Thyroid gland (tissue), 4 donors: ENCODE measurements at places on chromosomes 12 and 14. TPM values are rescaled to one million over a fixed set of nuclear protein-coding genes. Genes with fewer than 3 reads are reported as not detected.

DNA sequence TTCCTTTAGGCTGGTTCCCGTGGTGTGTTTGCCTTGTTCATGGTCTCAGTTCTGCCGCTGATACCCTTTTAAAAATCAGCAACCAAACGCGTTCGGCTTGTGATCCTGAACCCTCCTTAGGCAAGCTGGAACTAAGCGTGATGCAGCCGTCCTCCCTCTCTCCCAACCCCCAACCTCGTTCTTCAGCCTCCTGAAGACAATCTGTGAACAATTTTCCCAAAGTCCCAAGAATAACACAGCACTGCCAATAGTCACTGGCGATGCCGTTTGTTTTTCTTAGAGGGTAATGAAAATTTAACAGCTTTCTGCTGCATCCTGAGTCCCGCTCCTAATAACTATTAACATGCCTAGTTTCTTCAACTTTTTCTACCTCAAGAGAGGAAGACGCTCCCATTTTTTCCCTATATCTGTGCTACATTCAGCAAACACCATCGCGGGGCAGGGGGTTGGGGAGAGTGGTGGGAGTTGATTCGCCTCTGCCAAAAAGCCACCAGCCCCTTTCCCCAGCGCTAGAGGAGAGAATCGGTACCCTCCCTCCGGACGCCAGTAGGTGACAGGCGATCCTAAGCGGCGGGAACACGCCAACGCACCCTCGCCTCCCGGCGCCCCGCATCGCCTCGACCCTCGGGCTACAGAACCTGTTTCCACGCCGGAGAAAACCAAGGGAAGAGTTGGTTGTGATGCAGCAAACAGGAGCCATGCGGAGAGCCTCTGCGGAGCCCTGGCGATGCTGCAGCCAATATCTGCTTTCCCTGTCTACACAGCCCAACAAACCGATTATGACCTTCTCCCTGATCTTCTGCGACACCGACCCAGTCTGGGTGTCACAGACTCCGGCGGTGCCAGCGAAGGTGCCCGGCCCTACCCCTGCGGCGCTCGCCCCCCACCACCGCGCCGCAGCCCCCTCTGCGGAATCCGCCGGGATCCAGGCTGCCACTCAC, 752 bp downstream of the PRICKLE1 start:
- peak overlapping the region; percentile 40 for H3K27ac ChIP-seq
- no peaks in the 10 kb centered on the region for H3K27me3 ChIP-seq
- peak; percentile 16 for DNase-seq
- H3K4me3 ChIP-seq = peak overlapping the region; percentile 65
- H3K36me3 ChIP-seq = no peaks in the 10 kb centered on the region

DNA sequence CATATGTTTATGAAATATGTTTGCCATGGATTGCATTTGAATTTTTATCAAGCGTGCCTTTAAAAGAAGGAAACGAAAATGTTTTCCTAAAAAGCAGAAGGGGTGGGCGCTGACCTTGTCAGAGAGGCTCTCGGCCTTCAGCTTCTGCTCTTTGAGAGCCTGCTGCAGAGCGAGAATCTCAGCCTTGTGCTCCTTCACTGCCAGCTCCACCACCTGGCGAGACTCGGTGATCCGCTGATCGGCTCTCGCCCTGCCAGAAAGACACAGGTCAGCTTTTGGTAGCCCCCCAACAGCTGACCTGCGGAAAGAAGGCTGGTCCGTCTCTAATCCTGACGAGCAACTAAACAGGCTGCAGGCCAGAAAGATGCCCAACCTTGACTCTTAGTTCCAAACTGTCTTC, 62.4 kb downstream of the PRKAB1 start:
- no peak overlapping the region for H3K27ac ChIP-seq
- H3K4me3 ChIP-seq = no peak overlapping the region
- no peak for DNase-seq
- no peaks in the 10 kb centered on the region for H3K27me3 ChIP-seq
- H3K4me1 ChIP-seq = peaks cover 9% of the 10 kb centered on the region

GRCh38 chr14:106069804-106070625, 543.6 kb downstream of the TMEM121 start:
- DNase-seq = no peak
- H3K27ac ChIP-seq = no peak overlapping the region
- H3K4me1 ChIP-seq = no peaks in the 10 kb centered on the region
- H3K4me3 ChIP-seq = no peak overlapping the region
- no peaks in the 10 kb centered on the region for H3K27me3 ChIP-seq
- H3K36me3 ChIP-seq = no peaks in the 10 kb centered on the region

The ABCC9 gene
- total RNA-seq = 46.8 TPM

GRCh38 chr14:72420749-72421474, 473.0 kb downstream of the DPF3 start:
- peak; percentile 86 for DNase-seq
- H3K4me1 ChIP-seq = no peaks in the 10 kb centered on the region
- no peaks in the 10 kb centered on the region for H3K27me3 ChIP-seq
- no peak overlapping the region for H3K4me3 ChIP-seq
- H3K36me3 ChIP-seq = no peaks in the 10 kb centered on the region

GRCh38 chr14:92932448-92933395, 9.8 kb downstream of the CHGA start:
- no peaks in the 10 kb centered on the region for H3K4me1 ChIP-seq
- H3K27ac ChIP-seq = no peak overlapping the region
- no peaks in the 10 kb centered on the region for H3K36me3 ChIP-seq
- no peak for DNase-seq
- no peaks in the 10 kb centered on the region for H3K27me3 ChIP-seq

- DNase-seq = no peak
- no peak overlapping the region for H3K27ac ChIP-seq
- H3K4me3 ChIP-seq = no peak overlapping the region
- no peaks in the 10 kb centered on the region for H3K4me1 ChIP-seq
- H3K27me3 ChIP-seq = no peaks in the 10 kb centered on the region
Measured at GRCh38 chr14:49679271-49679670, 8.7 kb downstream of the POLE2 start.

DNA sequence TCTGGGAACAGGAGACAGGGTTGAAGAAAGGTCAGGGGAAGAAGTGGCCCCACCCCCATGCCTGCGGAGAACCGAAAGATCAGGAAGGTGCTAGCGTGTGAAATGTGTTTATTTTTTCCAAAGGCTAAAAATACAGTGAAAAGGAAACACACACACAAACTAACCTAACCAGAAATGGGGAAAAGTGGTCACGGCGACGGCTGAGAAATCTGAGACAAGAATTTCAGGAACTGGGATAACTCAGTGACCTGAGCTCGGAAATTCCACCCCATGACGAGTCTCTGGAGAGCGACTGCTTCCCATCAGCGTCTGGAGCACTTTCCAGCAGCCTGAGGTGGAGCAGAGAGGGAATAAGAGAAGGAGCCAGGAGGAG, 16.6 kb upstream of the RND1 start:
- no peaks in the 10 kb centered on the region for H3K27me3 ChIP-seq
- H3K4me1 ChIP-seq = peaks cover 27% of the 10 kb centered on the region
- no peak overlapping the region for H3K4me3 ChIP-seq
- peak overlapping the region; percentile 72 for H3K27ac ChIP-seq
- H3K36me3 ChIP-seq = no peaks in the 10 kb centered on the region
- peak; percentile 82 for DNase-seq

GRCh38 chr12:52220477-52220876, 12.6 kb upstream of the KRT7 start:
- H3K27ac ChIP-seq = no peak overlapping the region
- H3K4me3 ChIP-seq = no peak overlapping the region
- H3K36me3 ChIP-seq = no peaks in the 10 kb centered on the region
- H3K27me3 ChIP-seq = no peaks in the 10 kb centered on the region
- peaks cover 83% of the 10 kb centered on the region for H3K4me1 ChIP-seq

- DNase-seq = no peak
- H3K4me1 ChIP-seq = no peaks in the 10 kb centered on the region
- no peak overlapping the region for H3K4me3 ChIP-seq
- no peaks in the 10 kb centered on the region for H3K36me3 ChIP-seq
- no peaks in the 10 kb centered on the region for H3K27me3 ChIP-seq
Measured at GRCh38 chr14:63710497-63710896, 17.4 kb downstream of the SGPP1 start.

DNA sequence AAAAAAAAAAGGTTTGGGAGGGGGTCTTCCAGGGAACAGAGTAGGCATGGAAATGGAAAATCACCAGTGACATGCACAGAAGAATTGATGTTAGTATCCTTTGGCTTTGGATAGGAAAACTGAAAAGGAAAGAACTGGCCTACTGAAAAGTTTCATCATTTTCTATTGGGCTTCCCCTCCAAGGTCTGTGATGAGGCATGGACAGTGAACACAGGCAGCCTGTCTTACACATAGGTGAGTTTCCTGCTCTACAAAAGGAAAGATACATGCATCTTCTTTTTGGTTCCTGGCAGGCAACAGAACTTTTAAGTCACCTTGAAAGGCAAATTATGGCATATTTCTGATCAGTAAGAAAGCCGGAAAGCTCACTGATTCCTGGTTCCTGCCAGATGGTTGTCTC, 5.8 kb downstream of the BMAL2 start:
- H3K27ac ChIP-seq = no peak overlapping the region
- no peak for DNase-seq
- H3K4me1 ChIP-seq = peaks cover 3% of the 10 kb centered on the region

GRCh38 chr14:101215266-101215665, 311.7 kb upstream of the RTL1 start:
- no peaks in the 10 kb centered on the region for H3K4me1 ChIP-seq
- H3K36me3 ChIP-seq = no peaks in the 10 kb centered on the region
- no peak for DNase-seq
- no peaks in the 10 kb centered on the region for H3K27me3 ChIP-seq
- no peak overlapping the region for H3K27ac ChIP-seq

DNA sequence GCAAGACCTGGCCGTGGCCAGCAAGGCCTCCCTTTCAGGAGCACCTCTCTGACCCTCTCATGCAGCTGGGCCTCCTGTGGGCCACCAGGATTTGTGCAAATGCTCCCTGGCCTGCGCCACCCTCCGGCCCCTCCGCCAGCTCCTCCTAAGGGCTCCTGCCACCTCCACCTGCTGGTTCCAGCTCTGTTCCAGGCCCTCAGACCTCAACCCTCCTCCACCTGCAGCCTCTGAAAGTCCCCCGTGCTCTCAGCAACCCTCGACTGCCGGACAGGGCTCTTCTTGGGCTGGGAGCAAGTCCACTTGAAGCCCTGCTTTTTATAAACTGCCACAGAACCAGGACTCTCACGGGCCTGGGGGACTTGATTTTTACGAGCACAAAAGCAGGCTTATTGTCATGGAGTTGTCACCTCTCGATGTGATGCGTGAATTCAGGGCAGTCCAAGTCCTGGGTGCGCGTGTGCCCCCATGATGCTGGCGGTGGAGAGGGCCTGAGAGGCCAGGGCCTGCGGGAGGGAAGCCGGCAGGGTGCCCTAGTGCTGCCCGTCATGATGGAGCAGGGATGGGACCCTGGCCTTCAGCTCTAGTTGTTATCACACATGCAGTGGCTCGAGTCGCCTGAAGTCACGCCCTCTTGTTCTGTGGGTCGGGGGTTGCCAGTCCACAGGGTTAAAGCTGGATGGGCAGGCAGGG, 9.1 kb downstream of the TEDC1 start:
- H3K27me3 ChIP-seq = no peaks in the 10 kb centered on the region
- no peaks in the 10 kb centered on the region for H3K36me3 ChIP-seq
- H3K27ac ChIP-seq = no peak overlapping the region
- no peak overlapping the region for H3K4me3 ChIP-seq

DNA sequence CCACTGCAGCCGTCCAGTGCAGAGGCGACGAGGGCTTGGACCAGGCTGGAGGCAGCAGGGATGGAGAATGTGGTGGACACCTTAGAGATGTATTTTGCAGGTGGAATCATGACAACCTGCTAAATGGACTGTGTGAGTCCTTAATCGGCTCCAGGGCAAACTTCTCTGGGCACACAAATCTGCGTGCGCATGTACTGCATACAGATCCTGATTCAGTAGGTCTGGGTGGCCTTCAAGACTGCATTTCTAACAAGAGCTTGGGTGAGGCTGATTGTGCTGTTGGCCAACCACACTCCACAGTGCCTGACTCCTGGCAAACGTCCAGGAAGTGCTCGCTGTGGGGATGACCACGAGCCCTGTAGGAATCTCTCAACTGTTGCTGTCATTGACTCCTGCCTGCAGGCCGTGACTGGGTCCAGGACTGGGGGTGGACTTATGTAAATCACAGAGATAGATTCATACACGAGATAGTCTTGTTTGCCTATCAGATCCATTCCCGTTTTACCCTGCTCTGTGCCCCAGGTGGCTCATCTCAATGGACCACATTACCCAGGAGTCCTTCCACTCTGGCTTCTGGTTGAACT, 27.2 kb downstream of the JDP2 start:
- no peaks in the 10 kb centered on the region for H3K27me3 ChIP-seq
- DNase-seq = peak; percentile 76
- no peaks in the 10 kb centered on the region for H3K36me3 ChIP-seq
- no peak overlapping the region for H3K4me3 ChIP-seq
- H3K27ac ChIP-seq = peak overlapping the region; percentile 20
- H3K4me1 ChIP-seq = peaks cover 52% of the 10 kb centered on the region

DNA sequence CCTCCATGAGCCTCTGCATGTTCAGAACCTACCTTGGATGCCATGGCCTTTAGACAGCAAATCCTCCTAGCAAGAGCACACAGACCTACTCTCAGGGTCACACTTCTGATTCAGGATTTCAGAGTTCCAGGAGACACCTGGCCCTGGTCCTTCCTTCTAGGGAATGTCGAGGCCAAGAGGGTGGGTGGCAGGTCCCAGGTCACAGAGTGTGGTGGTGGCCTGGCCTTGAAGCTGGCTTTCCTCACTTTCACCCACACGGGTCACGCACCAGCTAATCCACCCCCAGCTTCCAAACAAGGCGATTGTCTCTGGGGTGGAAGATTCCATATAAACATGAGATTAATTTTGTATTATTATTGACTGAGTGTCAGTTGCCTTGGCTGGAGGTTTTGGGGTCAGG, 328.3 kb upstream of the RTL1 start:
- no peak for DNase-seq
- no peak overlapping the region for H3K4me3 ChIP-seq
- H3K36me3 ChIP-seq = no peaks in the 10 kb centered on the region

DNA sequence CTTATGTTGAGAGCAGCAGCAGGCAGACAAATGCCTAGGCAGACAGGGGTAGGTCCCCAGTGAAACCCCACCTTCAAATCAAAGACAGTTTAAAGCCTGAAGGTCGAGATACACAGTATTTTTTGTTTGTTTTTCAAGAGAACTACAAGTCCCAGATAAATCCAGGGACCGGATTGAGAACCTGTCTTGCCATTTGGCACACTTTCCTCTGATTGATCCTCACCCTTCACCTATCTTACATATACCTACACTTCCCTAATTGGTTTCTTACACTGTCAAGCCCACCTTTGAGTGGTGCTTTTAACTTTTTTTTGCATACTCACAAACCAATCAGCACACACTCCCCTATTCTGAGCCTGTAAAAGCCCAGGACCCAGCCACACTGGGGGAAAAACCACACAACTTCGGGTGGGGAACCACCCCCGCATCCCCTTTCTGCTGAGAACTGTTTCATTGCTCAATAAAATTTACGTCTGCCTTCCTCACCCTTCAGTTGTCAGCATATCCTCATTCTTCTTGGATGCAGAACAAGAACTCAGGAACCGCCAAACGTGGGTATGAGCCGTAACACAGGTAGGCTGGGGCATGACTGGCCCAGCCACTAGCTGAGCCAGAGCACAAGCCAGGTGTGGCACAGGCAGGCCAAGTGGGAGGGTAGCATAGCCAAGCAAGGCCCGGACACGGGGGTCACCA, 11.1 kb downstream of the DICER1 start:
- no peak overlapping the region for H3K4me3 ChIP-seq
- no peaks in the 10 kb centered on the region for H3K27me3 ChIP-seq

- no peaks in the 10 kb centered on the region for H3K27me3 ChIP-seq
- H3K27ac ChIP-seq = no peak overlapping the region
- no peak overlapping the region for H3K4me3 ChIP-seq
- no peak for DNase-seq
Measured at GRCh38 chr14:35248476-35248788, 43.8 kb upstream of the PSMA6 start.

GRCh38 chr14:24052656-24053547, 1.1 kb downstream of the CARMIL3 start:
- no peaks in the 10 kb centered on the region for H3K27me3 ChIP-seq
- DNase-seq = no peak
- no peaks in the 10 kb centered on the region for H3K36me3 ChIP-seq
- no peak overlapping the region for H3K27ac ChIP-seq
- peaks cover 8% of the 10 kb centered on the region for H3K4me1 ChIP-seq
